ENCODE measurements at places on chromosomes 4 and X.

DNA sequence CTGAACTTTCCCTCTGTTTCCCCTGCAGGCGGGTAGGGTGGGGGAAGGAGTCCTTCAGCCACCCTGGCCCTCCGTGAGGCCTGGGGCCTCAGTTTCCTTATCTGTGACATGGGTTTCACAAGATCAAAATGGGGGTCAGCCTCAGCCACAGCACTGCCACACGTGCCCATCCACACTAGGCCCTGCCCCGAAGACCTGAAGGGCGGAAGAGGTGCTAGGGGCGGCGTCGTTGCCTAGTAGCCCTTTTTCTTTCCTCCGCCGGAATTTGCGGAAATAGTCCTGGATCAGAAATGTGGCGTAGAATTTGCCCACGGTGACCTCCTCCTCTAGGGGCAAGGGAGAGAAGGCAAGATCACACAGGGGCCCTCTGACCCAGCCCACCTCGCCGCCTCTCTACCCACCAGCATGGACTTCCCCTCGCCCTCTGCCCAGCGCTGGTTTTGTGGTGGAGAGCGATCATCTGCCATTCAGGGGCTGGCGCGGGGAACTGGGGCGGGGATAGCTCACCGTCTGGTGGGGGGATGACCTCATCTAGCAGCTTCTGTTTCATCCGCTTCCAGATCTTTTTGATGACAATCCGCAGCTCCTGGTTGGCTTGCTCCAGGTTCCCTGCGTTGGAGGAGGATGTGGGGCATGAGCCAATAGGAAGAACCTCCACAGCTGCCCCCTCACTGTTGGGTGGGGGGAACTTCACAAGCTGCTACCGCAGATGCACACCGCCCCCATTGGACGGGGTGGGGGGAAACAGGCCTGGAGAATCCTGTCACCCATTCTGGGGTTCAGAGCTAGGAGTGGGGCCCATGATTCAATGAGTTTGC is 9.7 kb upstream of the SYP start:
- DNase-seq: no peak

- no peak for DNase-seq
Measured at GRCh38 chr4:151653548-151653918, 107.3 kb downstream of the GATB start.

DNA sequence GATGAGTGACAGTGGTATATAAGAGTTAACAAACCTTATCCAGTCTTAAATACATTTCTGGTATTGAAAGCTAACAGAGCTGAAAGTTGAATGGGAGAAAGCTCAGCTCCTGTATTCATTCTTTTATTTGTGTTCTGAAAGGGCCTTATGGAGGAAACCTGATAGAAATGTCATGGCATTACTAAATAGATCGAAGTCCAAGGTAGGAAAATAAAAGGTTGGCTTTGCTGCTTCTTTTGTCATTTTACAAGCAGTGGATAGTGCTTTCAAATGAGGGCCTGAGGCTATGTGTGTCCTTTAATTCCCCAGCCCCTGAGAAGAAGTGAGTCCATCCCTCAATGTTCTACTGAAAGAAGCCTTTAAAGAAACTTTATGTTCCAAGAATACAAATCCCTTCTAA is 974.3 kb upstream of the INTU start:
- no peak for DNase-seq

GRCh38 chr4:141356963-141357335 is 136.3 kb downstream of the ZNF330 start:
- no peak for DNase-seq

GRCh38 chr4:5787311-5787710 is 76.3 kb downstream of the EVC start:
- no peak for DNase-seq
